ENCODE measurements at places on chromosomes 12 and 14. TPM values are rescaled to one million over a fixed set of nuclear protein-coding genes. Genes with fewer than 3 reads are reported as not detected.

DNA sequence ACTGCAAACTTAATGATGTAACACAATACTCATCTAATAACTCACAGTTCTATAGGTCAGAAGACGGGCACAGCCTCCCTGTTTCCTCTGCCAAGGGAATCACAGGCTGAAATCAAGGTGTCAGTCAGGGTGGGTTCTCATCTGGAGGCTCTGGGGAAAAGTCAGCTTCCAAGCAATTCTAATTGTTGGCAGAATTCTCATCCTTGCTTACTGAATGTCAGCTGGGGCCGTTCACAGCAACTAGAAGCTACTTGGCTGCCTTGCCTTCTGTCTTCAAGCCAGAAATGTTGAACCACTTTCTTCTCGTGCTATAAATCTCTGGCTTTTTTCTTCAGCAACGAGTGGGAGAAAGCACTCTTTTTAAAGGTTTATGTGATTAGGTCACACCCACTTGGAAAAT is 80.1 kb upstream of the PDZRN4 start:
- DNase-seq = no peak

GRCh38 chr14:52355526-52355925 is 41.4 kb downstream of the PTGER2 start:
- no peak for DNase-seq

GRCh38 chr12:131793243-131794022 is 34.8 kb upstream of the MMP17 start:
- DNase-seq = no peak

DNA sequence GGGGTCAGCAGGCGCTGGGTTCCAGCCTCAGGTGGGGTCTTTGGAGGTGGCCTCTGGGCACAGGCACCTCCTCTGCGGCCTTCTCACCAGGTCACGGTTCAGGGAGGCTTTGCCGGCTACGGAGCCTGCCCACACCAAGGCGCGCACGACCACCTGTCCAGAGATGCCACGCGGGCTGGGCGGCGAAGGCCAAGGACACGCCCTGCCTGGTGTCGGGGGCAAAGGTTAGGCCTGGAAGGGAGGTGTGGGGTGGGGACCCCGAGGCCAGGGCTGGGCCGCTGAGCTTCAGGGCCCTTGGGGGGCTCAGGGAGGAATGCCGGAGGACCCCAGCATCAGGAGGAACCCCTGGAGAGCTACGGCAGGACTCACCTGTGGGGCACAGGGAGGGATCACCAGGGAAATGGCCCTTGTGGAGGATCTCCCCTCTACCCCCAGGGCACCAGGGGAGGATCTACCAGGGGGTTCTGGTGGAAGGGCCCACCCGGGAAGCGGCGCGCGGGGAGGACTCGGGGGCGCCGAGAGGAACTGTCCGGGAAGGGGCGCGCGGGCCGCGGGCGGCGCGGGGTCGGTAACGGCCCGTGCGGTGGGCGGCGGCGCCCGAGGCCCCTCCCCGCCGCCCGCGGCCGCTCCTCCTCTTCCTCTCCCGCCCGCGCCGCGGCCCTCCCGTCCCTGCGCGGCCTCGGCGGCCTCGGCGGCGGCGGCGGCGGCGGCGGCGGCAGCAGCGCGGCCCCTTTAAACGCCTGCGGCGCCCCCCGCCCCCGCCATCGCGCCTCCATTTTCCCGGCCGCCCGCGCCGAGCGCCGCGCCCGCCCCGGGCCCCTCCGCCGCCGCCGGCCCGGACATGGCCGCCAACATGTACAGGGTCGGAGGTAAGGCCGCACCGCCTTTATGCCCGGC is at the start of gene MTA1:
Gene MTA1 (plus strand): TSS at position 633 of the 897 bp plus-strand sequence. CDS start 209 bp downstream, at position 842.
- DNase-seq = no peak

- DNase-seq = no peak
These were observed 45.5 kb downstream of the ZFP36L1 start for GRCh38 chr14:68747393-68747792.

CS gene
- 142 TPM for total RNA-seq

HOXC12 gene
- not detected for total RNA-seq

All from A172 (cell line).